ENCODE measurements at places on chromosomes 3 and 15.

DNA sequence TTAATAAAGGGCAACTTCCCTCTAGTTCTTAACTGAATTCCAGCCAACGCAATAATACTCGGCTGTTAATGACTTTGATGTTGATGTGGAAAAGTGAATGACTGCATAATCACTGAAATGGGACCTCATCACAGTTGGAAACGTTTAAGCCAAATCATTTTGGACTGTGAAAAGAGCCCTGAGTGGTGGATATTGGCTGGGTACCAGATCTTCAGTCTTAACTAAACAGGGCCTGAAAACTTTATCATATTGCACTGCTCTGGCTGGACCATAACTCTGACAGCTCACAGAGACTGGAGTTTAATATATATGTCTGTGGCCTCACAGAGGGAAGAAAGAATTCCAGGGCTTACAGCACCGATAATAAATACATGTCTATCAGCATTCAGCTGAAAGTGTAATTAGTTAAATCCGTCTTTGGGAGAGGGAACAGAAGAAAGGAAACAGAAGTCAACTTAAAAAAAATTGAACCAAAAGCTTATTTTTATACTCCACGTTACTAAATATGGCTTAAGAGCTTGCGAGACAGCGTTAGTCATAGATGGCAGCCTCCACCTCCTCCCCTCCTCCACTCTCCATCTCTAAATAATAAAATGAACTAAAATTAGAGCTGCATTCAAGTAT lies 222.3 kb upstream of the CDIN1 start:
- DNase-seq: no peak

DNA sequence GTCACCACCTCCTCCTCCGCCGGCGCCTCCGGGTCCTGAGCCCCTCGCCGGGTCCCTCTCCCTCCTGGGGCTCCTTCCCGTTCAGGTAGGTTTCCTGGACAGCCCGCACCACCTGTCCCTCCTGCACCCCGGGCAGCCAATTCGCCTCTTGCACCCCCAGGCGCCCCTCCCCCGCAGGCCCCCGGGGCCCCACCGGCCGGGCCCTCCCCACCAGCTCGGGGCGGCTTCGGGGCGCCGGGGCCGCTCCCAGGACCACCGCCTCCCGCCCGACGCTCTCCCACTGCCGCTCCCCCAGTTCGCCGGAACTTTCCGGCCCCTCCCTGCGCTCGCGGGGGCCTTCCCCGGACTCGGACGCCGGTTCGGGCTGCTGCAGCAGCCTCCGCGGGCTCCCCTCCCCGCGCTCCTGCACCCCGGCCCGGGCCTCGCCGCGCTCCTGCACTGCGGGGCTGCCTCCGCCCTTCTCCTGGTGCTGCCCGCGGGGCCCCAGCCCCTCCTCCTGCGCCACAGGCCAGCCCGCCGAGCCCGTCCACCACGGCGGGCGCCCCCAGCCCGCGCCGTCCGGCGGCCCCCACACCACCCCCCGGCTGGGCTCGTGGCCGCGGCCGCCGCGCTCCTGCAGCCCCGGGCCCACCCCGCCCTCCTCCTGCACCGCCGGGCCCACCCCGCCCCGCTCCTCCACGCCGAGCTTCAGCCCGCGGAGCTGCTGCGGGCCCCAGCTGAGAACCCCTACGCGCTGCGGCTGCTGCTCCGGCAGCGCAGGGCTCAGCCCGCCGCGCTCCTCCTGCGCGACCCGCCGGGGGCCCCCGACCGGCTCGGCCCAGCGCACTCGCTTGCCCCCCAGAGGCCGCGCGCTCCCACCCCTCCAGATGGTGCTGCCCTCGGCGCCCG lies 587 bp upstream of the TNK2 start:
- no peak for DNase-seq

- DNase-seq: no peak
These were observed 18.6 kb upstream of the THSD4 start for GRCh38 chr15:71096676-71097075.

DNA sequence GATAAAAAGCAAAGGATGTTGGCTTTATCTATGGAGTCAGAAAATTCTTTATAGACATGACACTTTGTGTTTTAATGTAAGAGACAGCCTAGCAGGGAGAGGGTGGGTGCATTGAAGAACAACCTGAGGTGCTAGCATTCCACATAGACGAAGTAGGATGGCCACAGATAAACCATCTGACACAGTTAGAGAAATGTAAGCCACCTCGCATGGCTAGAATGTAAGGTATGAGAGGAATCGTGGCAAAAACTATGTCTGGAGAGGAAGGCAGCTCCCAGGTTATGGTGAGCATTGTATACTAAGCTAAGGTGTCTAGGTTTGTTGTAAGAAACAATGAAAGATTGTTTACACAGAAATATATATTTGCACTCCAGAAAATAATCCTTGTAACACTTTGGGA lies 194.0 kb upstream of the SLITRK3 start:
- no peak for DNase-seq

DNA sequence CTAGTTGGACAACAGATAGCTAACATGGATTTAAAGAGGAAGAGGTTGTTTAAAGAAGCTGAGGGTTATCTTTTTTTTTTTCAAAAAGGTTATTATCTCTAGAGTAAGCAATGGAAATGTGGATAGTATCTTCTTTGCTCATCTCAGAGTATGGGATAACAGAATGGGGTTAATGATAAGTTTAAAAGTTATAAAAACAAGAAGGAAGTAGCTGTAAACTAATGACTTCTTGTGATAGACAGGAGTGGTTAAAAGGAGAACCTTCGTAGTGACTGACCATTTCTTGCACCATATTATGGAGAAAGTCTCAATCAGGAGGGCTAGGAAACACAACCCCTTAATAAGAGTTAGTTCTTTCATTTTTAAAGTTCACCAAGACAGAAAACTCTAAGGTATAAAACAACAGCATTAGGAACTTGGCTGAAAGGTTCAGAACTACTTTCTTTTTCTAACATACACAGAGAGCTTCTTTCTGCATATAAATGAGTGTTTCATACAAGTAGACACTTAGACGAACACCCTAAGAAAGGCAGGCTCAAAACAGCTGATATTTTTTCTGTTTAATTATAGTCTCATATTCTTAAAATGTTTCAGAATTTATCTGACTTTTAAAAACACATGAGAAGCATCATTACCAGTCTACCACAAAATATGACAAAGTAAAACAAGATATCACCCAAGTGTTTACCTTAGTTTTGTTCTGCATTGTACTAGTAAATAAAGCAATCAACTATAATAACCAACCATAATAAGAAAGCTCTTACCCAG lies 140.0 kb downstream of the MEIS2 start:
- no peak for DNase-seq

DNA sequence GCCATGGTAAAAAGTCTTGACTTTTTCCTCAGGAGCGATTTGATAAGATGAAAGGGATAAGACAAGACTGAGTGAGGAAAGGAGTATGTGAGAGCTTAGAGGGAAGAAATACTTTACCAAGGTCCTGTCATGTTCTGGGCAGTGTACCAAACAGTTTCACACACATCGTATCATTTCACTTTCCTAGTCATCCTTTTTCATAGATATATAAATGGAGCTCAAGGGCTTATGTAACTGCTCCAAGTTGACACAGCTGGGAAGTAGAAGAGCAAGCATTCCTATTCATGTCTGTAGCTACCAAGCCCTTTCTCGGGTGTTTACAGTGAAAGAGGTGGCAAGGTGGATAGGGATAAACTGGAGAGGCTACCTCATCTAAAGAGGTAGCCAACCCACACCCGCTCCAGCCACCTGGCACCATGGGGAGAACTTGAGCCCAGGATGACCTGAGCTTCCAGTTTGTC lies 57.4 kb downstream of the MRPS25 start:
- DNase-seq: no peak

- DNase-seq: no peak
These were observed 69.0 kb downstream of the NME9 start for GRCh38 chr3:138260611-138261010.

DNA sequence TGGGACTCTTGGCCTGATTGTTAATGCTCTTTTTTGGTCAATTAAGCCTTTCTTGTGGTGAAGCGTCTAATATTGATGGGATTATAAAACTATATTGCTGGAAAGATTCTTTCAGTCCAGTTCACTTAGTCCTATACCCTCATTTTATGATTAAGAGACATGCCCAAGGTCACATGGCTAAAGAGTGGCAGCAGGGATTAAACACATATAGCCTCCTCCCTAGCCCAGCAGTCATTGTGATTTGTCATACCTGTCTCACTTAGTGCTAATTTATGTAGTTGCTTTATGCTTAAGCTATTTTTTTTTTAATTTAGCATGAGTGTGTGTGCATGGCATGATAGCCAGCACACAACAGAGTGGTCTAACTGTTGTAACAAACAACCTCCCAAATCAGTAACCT lies 9.5 kb downstream of the PARP14 start:
- no peak for DNase-seq

- no peak for DNase-seq
These were observed 43.6 kb downstream of the TBC1D2B start for GRCh38 chr15:78033864-78034263.

DNA sequence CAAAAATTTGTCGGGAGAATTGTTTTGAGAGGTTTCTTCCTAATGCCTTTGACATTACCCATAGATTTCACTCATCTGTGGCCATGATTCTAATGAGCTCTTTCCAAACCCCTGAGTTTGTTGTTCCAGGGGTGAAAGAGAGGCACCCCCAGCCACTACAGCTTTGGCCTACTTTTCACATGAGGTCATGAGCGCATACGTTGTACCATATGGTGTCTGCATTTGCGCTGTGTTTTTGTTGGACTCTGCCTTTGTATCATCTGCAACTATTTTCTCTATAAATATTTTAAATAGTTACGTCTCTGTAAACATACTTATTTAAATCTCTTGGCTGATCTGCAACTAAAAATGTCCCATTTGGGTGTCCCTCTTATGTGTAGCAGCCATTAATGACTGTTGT lies 107.9 kb downstream of the LRTM1 start:
- no peak for DNase-seq

- DNase-seq: no peak
These were observed 267.9 kb upstream of the THBS1 start for GRCh38 chr15:39312984-39313383.

DNA sequence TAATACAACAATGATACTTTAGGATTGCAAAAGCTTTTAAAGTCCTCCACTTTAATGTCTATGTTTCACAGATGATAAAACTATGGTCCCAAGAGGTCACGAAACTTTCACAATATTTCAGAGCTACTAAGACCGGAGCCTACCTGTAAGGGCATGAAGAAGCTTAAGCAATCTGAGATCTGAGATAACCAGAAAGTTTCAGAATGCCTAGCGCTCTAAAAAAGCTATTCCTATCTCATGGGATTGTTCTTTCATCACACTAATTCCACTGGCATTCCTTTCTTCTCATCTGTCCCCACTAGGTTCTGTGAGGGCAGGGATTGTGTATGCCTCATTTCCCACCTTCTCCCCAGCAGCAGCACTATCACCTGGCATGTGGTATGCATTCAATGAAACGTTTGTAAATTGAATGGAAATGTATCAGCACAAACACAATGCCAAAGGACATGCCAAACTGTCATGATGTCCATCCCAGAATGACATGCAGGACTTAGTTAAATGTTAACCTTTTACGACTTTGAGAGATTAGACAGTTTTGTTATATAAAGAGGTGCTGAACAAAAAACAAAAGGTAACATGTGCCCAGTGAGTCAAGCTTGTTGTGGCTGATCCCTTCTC lies 104.7 kb upstream of the NR2F2 start:
- no peak for DNase-seq
